ENCODE measurements at places on chromosomes 12 and 14. TPM values are rescaled to one million over a fixed set of nuclear protein-coding genes. Genes with fewer than 3 reads are reported as not detected.

GRCh38 chr12:24709216-24709615 is 239.7 kb downstream of the BCAT1 start:
- no peak overlapping the region for H3K27ac ChIP-seq
- no peaks in the 10 kb centered on the region for H3K4me1 ChIP-seq
- no peaks in the 10 kb centered on the region for H3K36me3 ChIP-seq
- no peaks in the 10 kb centered on the region for H3K27me3 ChIP-seq
- no peak overlapping the region for H3K4me3 ChIP-seq
- no peak for DNase-seq

The KRT7 gene
- total RNA-seq = 1.5 TPM

DNA sequence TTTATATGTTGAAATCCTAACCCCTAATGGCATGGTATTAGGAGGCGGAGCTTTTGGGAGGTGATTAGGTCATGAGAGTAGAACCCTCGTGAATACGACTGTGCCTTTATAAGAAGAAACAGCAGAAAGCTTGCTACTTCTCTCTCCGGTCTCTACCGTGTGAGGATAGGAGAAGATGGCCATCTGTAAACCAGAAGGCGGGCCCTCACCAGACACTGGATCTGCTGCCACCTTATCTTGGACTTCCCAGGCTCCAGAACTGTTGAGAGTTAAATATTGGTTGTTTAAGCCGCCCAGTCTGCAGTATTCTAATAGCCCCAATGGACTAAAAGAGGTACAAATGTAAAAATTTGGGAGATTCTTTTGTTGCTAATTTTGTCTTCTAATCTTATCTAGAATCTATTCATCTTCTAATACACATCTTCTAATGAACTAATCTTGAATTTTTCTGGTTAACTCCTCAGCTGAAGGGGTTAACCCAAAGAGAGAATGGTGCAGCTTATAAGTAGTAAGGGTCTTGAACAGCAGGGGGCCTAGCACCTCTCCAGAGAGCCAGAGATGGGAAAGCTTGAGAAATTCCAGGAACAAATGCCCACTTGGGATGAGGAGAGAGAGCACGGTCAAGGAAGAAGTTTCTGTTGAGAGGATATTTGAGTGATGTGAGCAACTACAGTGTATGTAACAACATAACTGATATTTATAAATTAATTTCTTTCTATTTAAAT is 264.0 kb upstream of the GRIP1 start:
- no peak overlapping the region for H3K27ac ChIP-seq
- H3K27me3 ChIP-seq = no peaks in the 10 kb centered on the region
- DNase-seq = peak; percentile 4
- H3K4me3 ChIP-seq = no peak overlapping the region

The NKX2-8 gene
- total RNA-seq = not detected

The SLC10A1 gene
- not detected for total RNA-seq

GRCh38 chr14:69789118-69789640 is 7.9 kb downstream of the SLC10A1 start:
- H3K4me1 ChIP-seq = no peaks in the 10 kb centered on the region
- no peak overlapping the region for H3K27ac ChIP-seq
- H3K36me3 ChIP-seq = no peaks in the 10 kb centered on the region

DNA sequence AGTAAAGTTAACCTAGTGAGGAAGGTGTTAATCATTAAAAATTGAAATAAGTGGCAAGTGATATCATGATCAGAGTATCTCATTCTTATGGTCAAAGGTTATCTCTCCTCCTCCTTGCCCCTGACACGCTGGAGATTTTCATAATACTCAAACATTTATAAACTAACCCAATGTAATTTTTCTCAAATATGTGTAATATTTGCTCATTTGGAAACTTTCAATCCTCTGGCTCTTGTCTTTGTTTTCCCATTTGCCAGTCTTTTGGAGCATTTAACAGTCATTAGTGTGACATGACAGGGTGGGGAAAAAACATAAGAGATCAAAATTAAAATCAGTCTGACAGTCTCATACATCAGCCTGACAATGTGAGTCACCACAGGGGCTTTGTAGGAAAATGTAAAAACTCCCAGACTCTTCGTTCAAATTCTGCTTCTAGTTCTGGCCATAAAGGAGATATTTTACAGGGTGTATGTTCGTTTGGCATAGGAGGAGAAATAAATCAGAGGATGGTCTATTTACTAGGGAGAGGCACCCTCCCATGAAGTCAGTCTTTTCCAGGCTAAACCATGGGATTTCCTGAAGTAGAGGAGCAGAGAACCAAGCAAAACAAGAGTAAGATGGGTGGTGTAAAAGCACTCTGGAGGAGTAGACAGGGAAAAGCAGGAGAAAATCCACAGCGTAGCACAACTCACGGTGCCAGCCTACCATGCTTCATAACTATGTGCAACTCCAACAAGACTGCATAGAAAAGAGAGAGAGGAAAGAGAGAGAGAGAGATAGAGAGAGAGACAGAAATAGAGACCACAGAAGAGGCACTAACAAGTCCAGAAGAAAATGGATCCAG is 369.2 kb upstream of the PDE3A start:
- H3K27me3 ChIP-seq = no peaks in the 10 kb centered on the region
- H3K27ac ChIP-seq = no peak overlapping the region
- H3K4me1 ChIP-seq = peaks cover 13% of the 10 kb centered on the region
- no peak for DNase-seq
- no peaks in the 10 kb centered on the region for H3K36me3 ChIP-seq

DNA sequence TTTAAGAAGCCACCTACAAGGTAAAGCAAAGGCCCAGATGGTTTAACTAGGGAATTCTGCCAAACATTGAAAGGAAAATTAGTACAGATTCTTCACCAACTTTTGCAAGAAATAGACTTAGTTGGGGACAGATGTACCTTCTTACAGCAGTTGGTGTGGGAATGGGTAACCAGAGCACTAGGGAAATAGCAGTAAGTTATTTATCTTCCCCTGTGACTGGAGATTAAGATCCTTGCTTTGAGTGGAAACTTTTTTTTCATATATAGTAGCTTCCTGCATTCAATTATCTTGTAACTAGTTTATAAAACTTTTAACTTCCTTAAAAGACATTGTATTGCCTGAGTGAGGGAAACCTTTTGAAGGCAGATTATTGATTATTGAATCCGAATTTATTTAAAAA is 44.2 kb downstream of the ARID2 start:
- no peak for DNase-seq
- no peaks in the 10 kb centered on the region for H3K4me1 ChIP-seq
- no peak overlapping the region for H3K27ac ChIP-seq
- no peak overlapping the region for H3K4me3 ChIP-seq

- no peak overlapping the region for H3K27ac ChIP-seq
- no peaks in the 10 kb centered on the region for H3K4me1 ChIP-seq
- H3K36me3 ChIP-seq = no peaks in the 10 kb centered on the region
- DNase-seq = no peak
- H3K4me3 ChIP-seq = no peak overlapping the region
Observed at GRCh38 chr14:94295360-94296180, 2.5 kb upstream of the SERPINA10 start.

The SAMD15 gene
- 1.0 TPM for total RNA-seq

- no peaks in the 10 kb centered on the region for H3K36me3 ChIP-seq
- H3K4me3 ChIP-seq = no peak overlapping the region
- no peak overlapping the region for H3K27ac ChIP-seq
- peaks cover 16% of the 10 kb centered on the region for H3K27me3 ChIP-seq
Observed at GRCh38 chr12:49882248-49882850, 21.4 kb downstream of the FAIM2 start.

DNA sequence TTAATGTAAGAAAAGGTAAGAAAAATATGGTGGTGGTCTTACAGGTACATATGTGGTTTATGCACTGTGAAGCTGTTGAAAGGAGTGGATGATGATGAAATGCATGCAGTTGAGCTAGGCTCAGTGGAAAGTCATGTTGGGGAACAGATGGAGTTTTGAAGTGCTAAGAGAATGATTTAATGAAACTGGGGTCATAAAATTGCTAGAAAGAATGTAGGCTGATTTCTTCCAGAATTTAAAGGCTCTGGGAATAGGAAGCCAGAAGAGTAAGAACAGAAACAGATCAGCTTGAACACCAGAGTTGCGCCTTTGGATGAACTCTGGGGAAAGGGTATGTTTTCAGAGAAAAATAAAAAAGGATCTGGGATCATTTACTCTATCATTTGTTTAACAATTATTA is 146.5 kb downstream of the MON2 start:
- H3K27me3 ChIP-seq = no peaks in the 10 kb centered on the region
- no peaks in the 10 kb centered on the region for H3K4me1 ChIP-seq
- no peaks in the 10 kb centered on the region for H3K36me3 ChIP-seq

The PPFIA2 gene
- 10.2 TPM for total RNA-seq

GRCh38 chr14:99774556-99775307 is 18.5 kb upstream of the EML1 start:
- DNase-seq = peak; percentile 37
- H3K4me1 ChIP-seq = peaks cover 35% of the 10 kb centered on the region
- no peak overlapping the region for H3K27ac ChIP-seq
- no peaks in the 10 kb centered on the region for H3K36me3 ChIP-seq

DNA sequence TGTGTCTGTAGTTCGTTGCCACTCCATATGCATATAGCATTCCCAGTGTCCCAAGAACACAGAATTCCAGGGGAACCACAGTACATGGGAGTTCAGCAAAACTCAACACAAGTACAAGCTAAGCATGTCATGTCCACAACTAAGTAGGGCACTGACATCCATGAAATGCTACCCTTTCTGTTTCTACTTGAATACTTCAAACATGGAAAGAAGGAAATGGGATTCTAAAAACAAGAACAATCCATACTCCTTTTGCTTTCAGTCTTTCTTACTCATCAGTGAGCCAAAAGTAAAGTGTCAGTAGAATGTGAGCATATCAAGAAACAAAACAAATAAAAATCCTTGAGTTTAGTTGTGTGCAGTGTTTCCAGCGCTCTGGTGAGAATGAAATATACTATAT is 36.0 kb upstream of the COCH start:
- H3K4me3 ChIP-seq = no peak overlapping the region
- H3K27ac ChIP-seq = no peak overlapping the region
- H3K27me3 ChIP-seq = no peaks in the 10 kb centered on the region
- no peaks in the 10 kb centered on the region for H3K36me3 ChIP-seq
- H3K4me1 ChIP-seq = no peaks in the 10 kb centered on the region

DNA sequence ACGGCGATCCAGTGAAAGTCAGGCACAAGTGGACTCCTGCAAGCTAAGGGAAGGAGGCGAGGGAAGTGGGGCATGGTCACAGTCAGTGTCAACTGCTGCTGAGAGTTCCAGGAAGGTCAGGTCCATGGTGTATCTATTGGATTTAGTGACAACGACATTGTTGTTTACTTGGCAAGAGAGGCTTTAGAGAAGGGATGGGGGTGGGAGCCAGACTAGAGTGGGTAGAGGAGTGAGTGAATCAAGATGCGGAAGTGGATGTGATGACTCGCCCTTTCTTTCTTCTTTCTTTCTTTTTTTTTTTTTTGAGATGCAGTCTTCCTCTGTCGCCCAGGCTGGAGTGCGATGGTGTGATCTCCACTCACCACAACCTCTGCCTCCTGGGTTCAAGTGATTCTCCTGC is 12.5 kb downstream of the P2RX7 start:
- no peaks in the 10 kb centered on the region for H3K4me1 ChIP-seq
- no peaks in the 10 kb centered on the region for H3K36me3 ChIP-seq
- DNase-seq = no peak
- no peak overlapping the region for H3K27ac ChIP-seq
- no peak overlapping the region for H3K4me3 ChIP-seq

The ANKS1B gene
- total RNA-seq = 2.4 TPM

- peak; percentile 59 for DNase-seq
- H3K27me3 ChIP-seq = no peaks in the 10 kb centered on the region
- no peak overlapping the region for H3K4me3 ChIP-seq
- no peak overlapping the region for H3K27ac ChIP-seq
- no peaks in the 10 kb centered on the region for H3K36me3 ChIP-seq
Observed at GRCh38 chr12:122921917-122922316, 26.0 kb upstream of the VPS37B start.

DNA sequence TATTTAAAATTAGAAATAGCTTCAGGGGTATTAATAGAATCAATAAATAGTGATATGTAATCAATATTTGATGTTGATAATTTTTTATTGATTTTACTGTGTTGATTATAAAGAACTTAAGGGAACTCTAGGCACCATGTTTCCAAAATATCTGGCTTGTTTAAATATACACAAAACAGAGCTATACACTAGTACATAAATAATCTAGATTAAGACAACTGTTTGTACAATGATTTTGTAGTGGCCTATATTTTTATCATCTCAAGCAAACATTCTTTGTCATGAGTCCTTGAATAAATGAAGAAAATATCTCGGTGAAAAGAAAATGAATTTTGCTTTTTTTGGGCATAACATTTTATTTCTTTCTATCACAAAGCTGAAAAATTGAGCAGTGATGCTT is 117.1 kb upstream of the KRR1 start:
- no peak for DNase-seq
- H3K27ac ChIP-seq = no peak overlapping the region
- H3K4me1 ChIP-seq = no peaks in the 10 kb centered on the region
- H3K4me3 ChIP-seq = no peak overlapping the region

- H3K36me3 ChIP-seq = 0 out of 2 replicates have a peak, but pooled peaks cover 4% of the 10 kb centered on the region
- no peaks in the 10 kb centered on the region for H3K27me3 ChIP-seq
- H3K4me1 ChIP-seq = no peaks in the 10 kb centered on the region
- no peak overlapping the region for H3K27ac ChIP-seq
Observed at GRCh38 chr12:131799828-131800593, 28.2 kb upstream of the MMP17 start.

DNA sequence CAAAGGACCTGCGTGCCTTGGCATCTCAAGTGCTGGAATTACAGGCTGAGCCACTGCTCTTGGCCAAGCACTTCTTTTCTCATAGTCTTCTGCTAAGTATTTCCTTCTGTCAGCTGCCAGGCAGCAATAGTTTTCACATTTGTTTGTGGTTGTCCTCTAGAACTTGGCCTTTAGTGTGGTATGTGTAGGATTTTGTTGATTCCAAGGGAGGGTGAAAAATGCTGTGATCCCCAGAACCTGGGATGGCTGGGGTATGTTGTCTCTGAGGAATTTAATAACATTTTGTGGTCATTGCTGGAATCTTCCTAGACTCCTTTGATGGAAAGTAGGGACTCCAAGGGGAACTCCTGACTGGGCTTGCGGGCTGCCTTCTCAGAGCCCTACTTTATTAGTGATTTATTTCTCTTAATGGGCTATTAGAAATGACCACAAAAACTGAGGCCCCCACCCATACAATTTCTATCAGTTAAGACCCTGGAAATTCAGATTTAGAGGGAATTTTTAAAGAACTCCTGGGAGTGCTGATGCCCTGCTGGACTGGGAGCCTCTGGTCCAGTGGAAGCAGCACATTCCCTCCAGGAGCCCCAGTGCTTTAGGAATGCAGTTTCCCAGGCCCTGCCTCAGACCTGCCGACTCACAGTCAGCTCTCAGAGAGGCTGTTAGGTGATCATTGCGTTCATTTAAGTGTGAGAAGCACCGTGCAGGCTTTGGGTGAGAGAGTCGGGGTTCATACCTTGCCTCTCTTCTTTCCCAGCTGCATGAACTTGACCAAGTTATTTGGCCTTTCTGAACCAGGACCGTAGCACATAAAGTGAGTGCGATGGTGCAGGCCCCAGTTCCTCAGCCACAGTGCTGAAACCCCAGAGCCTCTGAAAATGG is 22.7 kb downstream of the TRAF3 start:
- H3K27ac ChIP-seq = no peak overlapping the region
- no peaks in the 10 kb centered on the region for H3K36me3 ChIP-seq
- no peaks in the 10 kb centered on the region for H3K27me3 ChIP-seq
- peak; percentile 35 for DNase-seq
- no peaks in the 10 kb centered on the region for H3K4me1 ChIP-seq
